Brain microvascular endothelial cell (primary cell): ENCODE measurements at places on chromosomes 16 and 17.
A peak's percentile ranks its signal among the peaks of the same experiment; 100 is the strongest.

DNA sequence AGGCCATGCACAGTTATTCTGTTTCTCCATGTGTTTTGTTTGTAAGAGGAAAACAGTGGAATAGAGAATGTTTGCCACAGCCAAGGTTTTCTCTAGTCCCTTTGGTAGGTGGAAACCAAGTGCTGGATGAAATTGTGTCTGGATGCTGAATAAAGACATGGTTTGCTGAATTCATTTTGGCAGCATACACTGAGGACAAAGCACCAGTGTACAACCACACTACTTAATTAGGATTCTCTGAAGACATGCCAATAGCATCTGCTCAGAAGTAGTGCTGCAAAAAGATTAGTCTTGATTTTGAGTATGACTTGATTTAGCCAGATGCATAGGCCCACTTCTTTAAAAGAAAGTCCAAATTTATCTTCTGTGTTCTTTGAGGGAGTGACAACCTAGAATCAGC lies 230.5 kb upstream of the CACNG5 start:
- no peak for DNase-seq

- no peak for DNase-seq
These were observed 482 bp downstream of the DCTPP1 start for GRCh38 chr16:30429418-30429677.

DNA sequence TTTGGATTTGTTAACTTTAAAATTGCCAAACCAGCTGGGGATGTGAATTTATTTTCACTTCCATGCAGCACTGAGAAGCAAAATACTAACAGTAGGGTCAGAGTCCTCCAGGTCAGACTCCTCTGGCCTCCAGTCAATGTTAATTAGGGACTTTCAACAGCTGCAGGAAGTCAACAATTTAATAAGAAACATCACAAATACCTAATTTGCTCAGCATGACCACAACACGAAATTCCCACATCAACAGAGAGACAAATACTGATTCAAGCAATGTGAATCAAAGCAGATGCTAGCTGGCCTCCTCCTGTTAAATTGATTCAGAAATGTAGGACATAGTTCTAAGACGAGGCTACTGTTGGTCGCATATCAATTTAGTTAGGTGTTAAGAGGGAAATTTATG lies 111.7 kb downstream of the ABCA8 start:
- no peak for DNase-seq

GRCh38 chr16:5010576-5011329 lies 23.0 kb downstream of the NAGPA start:
- DNase-seq, result no peak

GRCh38 chr17:21345236-21345635 lies 30.9 kb upstream of the KCNJ12 start:
- DNase-seq, result no peak

DNA sequence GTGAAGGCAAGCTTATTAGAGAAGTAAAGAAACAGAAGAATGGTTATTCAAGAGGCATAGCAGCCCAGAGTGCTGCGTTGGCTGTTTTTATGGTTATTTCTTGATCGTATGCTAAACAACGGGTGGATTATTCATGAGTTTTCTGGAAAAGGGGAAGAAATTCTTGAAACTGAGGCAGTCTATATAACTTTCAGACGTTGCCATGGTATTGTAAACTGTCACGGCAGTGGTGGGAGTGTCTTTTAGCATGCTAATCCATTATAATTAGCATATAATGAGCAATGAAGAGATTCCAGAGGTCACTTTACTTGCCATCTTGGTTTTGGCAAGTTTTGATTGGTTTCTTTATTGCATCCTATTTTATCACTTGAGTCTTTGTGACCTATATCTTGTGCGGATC lies 17.4 kb upstream of the MILR1 start:
- DNase-seq, result no peak

GRCh38 chr17:60535382-60536279 lies 9.6 kb upstream of the APPBP2 start:
- DNase-seq, result peak; percentile 52

DNA sequence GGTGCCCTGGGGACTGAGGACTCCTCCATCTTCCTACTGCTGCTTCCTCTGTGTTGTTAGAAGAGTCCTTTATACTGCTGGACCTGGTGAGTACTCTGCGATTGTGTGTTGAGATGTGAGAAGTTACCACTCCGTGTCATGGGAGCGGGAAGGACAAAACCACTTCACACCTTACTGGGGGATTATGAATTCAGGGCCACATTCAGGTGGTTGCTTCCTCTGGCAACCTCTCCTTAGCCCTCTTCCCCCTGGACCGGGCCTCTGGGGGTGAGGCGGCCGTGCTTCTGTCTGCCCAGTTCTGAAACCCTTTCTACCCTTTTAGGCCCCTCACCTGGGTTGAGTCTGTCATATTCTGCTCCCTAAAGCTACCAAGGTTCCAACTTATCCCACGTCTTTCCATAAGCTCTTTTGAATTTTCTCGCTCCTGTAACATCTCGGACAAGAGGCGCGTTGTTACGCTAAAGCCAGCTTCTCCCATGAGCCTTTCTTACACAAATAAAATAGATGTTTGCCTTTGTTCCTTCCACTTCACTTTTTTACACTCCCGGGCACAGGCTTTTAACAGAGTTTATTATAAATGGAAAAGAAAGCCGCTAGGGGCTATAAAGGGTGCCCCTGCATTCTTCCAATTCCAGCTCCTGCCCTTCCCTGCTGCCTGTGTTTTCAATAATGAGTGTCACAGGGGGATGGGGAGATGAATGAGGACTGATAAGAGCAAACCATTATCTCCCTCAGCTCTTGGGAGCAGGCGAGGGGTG lies 20.7 kb upstream of the CDH13 start:
- no peak for DNase-seq

GRCh38 chr17:78040440-78041385 lies 82.2 kb downstream of the TNRC6C start:
- peak; percentile 43 for DNase-seq

DNA sequence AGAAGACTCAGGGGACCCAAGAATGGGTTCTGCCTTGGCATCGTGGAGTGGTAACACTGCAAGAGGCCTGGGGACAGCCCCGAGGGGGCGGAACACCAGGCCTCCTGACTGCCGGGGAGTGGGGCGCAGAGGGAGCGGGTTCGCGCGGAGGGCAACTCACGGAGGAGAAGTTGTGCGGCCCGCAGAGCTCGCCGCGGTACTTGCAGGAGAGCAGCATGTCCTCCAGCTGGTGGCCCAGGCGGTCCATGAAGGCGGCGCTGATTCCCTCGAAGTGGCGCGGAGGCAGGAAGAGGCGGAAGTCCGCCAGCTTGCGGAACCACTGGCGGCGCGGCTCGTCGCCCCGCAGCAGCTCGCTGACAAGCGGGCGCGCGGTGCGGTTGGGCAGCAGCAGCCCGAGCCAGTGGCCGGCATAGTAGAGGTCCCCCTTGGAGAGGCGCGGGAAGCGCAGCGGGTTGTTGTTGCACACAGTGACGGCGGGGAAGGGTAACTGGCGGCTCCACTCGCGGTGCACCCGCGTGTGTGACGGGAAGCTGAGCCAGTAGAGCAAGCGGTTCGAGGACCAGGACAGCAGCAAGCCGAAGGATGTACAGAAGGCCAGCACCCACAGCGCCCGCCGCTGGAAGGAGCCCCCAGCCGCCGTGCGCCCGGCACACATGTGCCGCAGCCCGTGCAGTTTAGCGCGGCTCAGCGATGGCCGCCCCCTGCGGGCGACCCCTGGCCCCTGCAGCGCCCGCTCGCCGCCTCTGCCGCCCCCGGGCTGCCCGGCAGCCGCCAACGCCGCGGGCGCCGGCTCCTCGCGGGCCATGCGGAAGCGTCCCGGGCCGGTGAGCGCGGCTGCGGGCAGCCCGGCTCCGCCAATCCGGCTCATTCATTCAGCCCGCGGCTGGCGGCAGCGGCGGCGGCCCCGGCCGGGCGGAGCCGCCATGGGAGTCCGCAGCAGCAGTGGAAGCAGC lies 1.6 kb downstream of the ASIC2 start:
- no peak for DNase-seq

GRCh38 chr16:26709175-26709574 lies 357.6 kb upstream of the C16orf82 start:
- no peak for DNase-seq

DNA sequence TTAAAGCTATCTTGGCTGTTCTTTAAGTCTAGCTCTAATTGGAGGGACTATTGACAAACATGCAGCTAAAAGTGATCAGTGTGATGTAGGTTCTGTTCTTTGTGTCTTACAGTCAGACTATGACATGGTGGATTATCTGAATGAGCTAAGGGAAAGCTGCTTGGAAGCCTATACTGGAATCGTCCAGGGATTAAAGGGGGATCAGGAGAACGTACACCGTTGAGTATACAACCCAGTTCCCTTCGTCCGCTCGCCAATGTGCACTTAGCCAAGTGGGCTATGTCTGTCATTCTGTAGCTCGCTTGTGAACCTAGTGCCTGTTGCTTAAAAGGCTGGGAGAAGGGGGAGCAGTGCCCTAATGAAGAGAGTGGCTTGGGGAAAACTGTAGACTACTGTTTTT lies 15.8 kb upstream of the TBKBP1 start:
- no peak for DNase-seq

- peak; percentile 28 for DNase-seq
These were observed 4.2 kb upstream of the GFOD2 start for GRCh38 chr16:67723151-67723910.

- DNase-seq, result peak; percentile 29
These were observed 585.1 kb upstream of the CDH5 start for GRCh38 chr16:65781363-65781762.

DNA sequence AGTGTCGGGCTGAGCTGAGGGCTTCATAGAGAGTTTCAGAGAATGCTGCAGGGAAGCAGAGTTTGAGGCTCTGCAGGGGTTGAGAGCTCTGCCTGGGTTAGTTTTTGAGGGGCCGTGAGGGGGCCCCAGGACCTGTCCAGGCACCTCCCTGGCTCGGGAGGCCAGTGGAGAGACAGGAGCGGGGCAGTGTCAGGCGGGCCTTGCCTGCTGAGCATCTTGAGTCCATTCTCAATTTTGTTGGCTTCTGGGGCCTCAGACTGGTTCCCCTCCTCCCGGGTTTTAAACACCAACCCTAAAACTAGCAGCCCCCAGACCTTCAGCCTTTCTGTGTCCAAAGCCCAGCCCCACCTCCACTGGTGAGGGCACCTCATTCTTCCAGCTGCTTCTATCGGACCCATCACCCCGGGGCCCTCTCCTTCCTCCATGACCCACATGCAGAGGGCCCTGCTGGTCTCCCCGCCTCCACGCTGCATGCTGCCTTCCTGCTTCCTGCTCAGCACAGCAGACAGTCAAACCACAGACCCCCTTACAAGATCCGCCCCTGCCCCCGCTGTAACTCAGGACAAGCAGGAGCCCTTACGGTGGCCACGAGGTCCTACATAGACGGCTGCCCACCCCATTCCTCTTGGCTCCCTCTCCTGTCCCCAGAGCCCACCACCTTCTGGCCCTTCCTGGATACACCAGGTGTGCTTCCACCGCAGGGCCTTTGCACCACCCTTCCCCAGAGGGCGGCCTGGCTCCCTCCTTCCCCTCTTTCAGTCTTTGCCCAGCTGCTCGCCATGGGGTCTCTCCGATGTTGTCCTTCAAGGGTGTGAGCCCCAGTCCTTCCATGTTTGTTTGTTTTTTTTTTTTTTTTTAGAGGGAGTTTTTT lies 3.8 kb downstream of the RNF213 start:
- no peak for DNase-seq

GRCh38 chr17:27319541-27320221 lies 25.8 kb downstream of the WSB1 start:
- no peak for DNase-seq

- DNase-seq, result peak; percentile 65
These were observed 14.6 kb upstream of the CSNK1D start for GRCh38 chr17:82287868-82288801.

DNA sequence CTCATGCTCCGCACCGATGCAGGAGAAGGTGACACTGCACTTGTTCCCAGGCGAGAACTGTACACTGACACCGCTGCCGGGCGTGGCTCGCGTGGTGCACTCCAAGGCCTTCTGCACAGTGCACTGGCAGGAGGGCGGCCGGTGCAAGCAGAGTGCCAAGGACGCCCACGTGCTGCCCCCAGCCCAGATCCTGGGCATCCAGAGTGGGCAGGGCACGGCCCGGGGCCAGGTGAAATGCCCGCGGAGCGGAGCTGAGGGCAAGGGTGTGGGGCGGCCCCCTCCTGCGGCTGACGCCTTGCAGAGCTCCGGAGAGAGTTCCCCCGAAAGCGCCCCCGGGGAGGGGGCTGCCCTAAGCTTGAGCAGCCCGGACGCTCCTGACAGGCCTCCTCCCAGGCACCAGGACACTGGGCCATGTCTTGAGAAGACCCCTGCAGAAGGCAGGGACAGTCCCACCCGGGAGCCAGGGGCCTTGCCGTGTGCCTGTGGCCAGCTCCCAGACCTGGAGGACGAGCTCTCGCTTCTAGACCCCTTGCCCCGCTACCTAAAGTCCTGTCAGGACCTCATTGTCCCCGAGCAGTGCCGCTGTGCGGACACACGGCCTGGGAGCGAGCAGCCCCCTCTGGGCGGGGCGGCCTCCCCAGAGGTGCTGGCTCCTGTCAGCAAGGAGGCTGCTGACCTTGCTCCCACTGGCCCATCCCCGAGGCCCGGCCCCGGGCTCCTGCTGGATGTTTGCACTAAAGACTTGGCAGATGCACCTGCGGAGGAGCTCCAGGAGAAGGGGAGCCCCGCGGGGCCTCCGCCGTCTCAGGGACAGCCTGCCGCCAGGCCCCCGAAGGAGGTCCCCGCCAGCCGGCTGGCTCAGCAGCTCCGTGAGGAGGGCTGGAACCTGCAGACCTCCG lies 21.9 kb upstream of the JPT2 start:
- DNase-seq, result no peak

DNA sequence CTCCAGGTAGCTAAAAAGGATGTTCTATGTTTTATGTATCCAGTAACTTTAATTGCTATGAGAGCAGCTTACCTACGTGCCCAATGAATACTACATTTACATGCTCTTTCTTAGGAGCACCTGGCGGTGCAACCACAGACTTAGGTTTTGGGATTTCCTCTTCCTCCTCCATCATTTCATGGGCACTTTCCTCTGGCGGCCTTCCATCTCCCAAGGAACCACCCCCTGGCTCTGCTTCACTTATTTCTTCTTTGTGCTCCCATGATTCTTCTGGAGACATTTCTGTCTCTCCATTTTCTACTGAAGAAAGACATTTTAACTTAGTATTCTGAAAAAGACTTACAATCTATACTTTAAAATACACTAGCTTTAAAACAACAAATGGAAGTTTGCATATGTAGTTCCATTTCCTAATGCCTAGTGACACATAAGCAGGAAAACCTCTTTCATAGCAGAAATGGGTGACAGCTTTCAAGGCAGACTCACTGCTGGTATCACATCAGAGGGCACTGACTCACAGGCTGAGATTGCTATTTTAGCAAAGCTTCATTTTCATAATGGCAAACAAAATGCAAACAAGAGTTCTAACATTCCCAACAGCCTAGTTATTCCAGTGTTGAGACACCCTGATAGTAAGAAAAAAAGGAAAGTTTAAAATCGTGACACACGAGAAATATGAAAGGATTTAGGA lies 19.1 kb downstream of the GSPT1 start:
- DNase-seq, result peak; percentile 79
